C1 segment of cervical spinal cord (tissue), 14 donors: ENCODE measurements at places on chromosomes 11 and 22.

GRCh38 chr11:70020336-70021214 lies 57.5 kb upstream of the ANO1 start:
- DNase-seq = no peak

DNA sequence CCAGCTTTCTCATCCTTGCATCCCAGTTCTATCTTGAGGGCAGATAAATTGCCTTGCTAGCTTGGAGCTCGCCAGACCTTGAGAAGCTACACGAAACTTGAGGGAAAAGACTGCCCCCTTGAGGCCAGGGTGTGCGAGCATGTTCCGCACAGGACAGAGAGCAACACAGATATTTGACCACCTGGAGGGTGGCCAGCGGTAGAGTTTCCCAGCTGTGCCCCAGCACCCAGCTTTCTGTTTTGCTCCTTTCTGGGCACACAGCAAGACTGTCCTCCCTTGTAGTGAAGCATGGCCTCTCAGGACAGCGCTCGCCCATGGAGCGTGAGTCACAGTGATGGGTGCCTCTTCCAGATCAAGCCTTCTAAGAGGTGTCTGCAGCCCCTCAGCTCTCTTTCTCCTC lies 23.5 kb downstream of the SPATA19 start:
- DNase-seq = no peak

- no peak for DNase-seq
Measured at GRCh38 chr11:19714022-19714386, 1.4 kb downstream of the NAV2 start.

DNA sequence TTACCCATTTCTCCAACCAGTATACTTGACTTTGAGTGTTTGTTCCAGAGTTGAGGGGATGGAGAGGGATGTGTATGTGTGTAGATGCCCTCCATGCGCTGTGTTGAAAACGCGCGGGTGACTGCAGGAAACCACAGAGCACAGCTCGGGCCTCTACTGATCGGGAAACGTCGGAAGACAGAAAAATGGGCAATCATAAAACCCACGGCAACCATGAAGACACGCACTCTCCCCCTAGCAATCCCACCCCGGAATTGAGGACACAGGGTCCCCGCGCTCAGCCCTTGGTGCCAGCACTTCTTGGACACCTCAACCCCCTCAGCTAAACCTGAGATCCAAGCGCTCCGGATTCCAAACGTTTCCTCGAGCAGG lies 251 bp upstream of the UQCC3 start:
- DNase-seq = no peak

DNA sequence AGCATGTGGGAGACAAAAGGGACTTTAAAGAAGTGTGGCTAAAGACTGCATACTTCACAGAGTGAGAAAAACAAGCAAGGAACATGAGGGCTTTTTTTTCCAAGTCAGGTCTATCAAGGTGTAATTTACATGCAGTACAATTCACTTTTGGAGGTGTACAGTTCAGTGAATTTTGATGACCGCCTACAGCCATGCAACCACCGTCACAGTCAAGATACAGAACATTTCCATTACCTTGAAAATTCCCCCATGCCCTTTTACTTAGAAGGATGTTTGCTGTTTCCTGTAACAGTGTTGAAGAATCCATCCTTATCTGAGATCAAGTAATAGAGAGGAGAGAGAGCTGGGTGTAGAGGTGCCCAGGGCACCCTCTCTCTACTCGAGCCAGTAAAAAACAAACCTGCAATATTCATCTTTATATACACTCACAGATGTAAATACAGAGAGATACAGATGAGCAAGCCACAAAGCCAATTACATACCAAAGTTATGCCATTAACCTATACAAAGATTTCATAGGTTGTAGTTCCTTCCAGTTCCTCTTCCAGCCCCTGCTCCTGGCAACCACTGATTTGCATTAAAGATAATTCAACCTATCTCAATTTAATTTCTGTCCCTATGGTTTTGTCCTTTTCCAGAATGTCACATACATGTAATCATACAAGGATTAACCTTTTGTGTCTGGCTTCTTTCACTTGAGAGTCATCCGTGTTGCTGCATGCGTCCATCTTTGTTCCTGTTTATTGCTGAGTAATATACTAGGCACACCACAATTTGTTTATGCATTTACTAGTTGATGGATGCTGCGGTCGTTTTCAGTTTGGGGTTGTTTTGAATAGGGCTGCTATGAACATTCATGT lies 35.0 kb upstream of the RASD2 start:
- DNase-seq = no peak

- DNase-seq = peak; percentile 55
Measured at GRCh38 chr11:18706330-18707243, 8.0 kb downstream of the TMEM86A start.
